ENCODE measurements at places on chromosomes 6 and 20.

DNA sequence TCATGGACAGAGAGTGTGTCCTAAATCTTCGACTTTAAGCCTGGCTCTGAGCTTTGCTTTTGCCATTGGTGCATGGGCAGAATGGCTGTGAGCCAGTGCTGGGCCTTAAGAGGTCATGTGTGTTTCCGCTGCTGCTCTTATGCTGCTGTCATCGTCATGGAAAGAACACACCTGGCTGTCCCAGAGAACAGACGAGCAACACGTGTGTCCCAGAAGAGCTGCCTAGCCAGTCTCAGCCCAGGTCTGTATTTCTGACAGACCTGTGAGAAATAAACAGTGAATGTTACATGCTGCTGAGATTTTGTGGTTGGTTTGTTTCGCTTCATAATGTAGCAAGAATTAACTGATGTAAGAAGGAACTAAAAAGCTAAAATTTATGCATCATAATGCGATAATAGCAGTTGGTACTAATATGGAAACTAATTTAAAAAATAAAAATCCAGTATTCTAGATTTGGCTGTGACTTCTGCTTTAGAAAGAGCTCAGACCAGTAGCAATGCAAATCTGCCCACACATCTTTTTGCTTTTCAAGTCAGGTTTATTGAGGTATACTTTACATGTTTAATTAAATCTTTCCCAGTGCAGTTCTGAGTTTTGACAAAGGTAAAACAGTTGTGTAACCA, 11.5 kb upstream of the SCP2D1 start:
- no peak for DNase-seq

DNA sequence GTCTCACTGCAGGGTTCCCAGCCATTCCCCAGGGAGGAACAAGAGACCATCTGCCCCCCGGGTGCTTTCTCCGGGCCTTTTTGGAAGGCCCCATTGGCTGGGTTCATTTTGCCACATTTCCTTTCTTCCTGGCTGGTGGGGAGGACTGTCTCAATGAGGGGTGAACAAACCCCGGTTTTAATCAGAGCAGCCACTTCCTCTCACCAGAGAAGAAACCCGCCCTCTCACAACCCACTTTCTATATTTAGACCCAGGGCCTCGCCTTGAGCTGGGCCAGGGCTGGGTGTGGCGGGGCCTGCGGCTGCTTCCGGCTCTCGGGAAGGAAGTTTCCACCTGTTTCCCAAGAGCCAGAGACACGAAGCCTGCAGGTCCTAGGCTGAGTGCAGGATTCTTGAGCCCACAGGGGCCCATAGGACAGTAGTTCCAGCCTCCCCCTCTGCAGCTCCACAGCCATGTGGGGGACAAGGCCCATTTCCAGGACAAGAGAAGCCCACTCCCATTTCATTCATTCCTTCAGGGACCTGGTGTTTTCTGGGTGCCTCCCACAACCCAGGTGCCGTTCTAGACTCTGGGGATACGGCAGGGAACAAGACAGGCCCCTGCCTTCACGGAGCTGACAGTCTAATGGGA, 41.8 kb downstream of the RBM38 start:
- peak; percentile 30 for DNase-seq

- no peak for DNase-seq
Measured at GRCh38 chr6:31466466-31466865, 31.5 kb upstream of the MICB start.

DNA sequence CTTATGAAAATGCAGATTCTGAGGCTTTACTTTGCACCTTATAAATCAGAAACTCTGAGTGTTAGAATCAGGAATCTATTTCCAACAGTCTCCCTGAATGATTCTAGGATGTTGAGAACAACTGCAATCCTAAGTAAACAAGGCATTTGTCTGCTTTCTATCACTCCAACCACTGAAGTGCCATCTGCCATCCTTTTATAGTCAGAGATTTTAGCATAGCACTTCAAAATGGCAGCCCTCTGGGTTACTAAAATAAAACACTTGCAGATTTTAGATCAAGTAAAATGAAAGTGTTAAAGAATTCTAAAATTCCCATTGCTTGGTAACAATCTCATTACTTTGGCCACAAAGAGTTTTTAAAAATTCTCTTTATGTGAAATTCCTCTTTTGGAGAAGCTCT, 258.9 kb downstream of the CD109 start:
- no peak for DNase-seq

GRCh38 chr6:52423971-52424381, 3.8 kb downstream of the EFHC1 start:
- DNase-seq = no peak

DNA sequence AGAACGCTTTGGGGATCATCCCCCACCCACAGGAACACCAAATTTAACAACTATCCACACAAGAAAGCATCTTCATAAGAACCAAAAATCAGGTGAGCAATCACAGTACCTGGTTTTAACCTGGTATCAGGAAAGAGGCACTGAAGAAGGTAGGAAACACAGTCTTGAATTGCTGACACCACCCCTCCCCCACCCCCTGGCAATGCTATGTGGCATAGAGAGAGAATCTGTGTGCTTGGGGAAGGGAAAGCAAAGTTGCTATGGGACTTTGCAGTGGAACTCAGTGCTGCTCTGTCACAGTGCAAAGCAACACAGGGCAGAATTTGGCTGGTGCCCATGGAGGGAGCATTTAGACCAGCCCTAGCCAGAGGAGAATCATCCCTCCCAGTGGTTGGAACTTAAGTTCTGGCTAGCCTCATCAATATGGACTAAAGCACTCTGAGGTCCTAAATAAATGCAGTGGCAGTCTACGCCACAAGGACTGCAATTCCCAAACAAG, 565.5 kb downstream of the EPM2A start:
- DNase-seq = no peak

- no peak for DNase-seq
Measured at GRCh38 chr20:58619077-58619863, 31.8 kb upstream of the STX16 start.

DNA sequence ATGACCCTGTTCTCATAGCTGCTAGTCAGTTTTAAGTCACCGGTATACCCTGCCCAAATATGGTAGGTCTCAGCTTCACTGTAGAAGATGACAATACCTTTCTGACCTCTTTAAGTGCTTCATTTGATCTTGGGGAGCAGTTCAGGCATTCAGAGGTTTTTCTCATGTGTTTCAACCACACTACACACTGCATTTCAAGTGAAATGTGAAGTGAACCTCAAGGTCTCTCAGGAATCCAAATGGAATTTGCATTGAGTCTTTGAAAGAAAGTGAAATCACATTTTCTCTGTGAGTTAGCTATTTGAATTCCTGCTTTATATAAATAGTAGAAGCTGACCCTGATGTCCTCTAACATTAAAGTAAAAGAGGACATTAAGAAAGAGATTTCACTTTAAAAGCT, 461.6 kb downstream of the ADGRB3 start:
- DNase-seq = no peak

- DNase-seq = peak; percentile 25
Measured at GRCh38 chr6:107822176-107823046, 1.7 kb downstream of the SCML4 start.

DNA sequence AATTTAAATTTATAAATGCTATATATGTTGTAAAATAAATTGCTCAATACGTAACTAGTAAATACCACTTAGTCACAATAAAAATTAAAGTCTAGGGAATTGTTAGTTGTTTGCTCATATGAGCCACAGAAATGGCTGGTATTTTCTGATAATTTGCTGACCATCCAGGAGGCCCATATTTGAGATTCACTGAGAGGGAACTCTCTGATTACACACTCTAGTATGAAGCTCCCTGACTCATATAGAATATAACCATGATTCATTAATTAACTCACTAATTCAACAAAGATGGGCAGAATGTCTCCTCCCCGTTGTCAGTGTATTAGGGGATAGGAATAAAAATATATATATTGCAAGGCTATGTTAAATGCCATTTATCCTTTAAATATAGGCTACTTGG, 46.6 kb upstream of the TMEM30A start:
- DNase-seq = no peak

DNA sequence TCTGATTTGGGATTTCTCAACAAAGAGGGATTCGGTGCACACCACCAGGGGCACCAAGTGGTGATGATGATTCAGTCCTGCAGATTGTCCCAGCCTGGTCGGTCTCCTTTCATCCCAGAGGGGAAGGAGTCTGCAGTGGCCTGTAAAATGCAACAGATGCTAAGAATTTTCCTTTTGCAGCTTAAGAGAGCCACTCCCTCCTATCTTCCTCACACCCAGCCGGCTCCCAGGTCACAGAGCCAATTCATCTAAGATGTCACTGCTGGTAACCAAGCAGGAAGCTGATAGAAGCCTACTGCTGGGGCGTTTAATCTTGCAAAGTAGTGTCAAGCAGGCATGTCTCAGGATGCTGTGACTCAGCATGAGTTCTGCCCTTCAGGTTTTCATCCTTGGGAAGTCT, 203.8 kb upstream of the LRFN2 start:
- no peak for DNase-seq

GRCh38 chr6:12804952-12805645, 88.5 kb downstream of the PHACTR1 start:
- DNase-seq = no peak

- DNase-seq = no peak
Measured at GRCh38 chr6:130680116-130680515, 147.1 kb upstream of the SMLR1 start.

- no peak for DNase-seq
Measured at GRCh38 chr20:61125546-61126180, 126.4 kb upstream of the CDH4 start.

DNA sequence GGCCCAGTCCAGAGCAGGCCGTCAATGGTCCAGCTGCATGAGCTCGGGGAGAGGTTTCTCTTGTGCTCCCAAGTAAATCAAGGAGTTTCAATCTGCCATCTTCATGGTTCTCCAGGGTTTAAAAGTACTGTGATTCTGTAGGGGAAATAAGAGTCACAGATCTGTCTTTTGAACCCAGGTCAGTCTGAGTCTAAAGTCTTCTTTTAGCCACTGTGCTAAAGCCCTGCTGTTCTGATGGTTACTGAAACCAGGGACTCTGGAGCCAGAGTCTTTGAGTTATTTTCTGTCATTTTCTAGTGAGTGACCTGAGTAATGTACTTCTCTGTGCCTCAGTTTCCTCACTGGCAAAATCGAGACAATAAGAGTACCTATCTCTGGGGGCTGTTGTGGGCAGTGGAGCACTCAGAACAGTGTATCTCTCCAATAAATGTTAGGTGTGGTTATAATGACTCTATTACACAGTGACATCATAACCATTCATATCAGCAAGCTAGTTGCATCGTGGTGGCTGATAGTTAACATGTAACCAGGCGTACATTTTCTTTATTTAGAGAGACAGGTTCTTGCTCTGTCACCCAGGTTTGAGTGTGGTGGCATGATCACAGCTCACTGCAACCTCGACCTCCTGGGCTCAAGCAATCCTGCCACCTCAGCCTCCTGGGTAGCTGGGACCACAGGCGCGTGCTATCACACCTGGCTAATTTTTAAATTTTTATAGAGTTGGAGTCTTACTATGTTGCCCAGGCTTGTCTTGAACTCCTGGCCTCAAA, 74.6 kb upstream of the KCNG1 start:
- DNase-seq = no peak

- no peak for DNase-seq
Measured at GRCh38 chr20:31977080-31977479, 9.1 kb downstream of the XKR7 start.

- DNase-seq = no peak
Measured at GRCh38 chr6:169222126-169222525, 31.5 kb downstream of the THBS2 start.

DNA sequence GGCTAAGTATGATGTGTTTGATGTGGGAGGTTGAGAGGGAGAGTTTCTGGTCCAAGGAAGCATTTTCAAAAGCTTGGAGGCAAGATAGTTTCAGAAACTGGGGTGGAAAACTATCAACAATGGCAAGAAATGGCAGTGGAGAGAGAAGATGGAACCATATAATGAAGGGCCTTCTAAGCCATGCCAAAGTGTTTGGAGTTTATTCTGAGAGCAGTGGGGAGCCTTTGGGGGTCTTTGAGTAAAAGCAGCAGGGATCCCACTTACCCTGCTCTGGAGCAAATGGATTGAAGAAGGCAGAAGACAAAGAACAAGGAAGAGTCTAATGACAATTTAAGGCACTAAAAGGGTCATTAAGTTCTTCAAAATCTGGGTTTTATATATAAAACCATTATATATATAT, 538.9 kb downstream of the UTRN start:
- no peak for DNase-seq

DNA sequence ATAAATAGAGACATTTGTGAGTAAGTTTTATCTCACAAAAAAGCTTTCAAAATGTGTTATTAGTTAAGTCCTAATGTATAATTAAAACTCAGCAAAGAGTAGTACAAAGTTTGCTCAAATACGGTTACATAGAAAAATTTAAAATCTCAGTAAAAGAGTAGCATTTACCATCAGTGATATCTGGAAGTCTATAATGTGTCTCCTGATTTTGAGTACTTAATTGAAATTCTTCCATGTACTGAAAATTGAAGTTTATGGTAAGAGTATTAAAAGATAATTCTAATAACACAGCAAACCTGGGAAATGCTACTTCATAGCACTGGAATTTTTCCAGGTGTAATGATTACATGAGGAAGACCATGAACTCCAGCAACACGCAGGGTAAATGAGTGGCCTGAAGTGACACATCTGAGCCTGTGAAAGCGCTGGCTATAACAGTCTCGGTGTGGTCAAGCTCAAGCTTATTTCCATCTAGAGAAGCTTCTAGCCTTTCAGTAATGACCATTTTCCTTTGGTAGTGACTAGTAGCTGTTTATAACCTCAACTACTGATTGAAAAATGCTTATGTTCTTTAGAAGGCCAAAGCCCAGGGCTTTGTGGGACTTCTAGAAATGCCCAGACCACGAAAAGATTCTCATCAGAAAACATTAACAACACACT, 203.2 kb downstream of the ISM1 start:
- no peak for DNase-seq

GRCh38 chr6:96899019-96899418, 1.3 kb upstream of the NDUFAF4 start:
- DNase-seq = no peak

GRCh38 chr6:30955367-30956042, 14.7 kb downstream of the MUCL3 start:
- peak; percentile 18 for DNase-seq

- DNase-seq = no peak
Measured at GRCh38 chr6:157831018-157831369, 7.9 kb downstream of the SNX9 start.

GRCh38 chr20:49216991-49217578, 2.1 kb upstream of the DDX27 start:
- peak; percentile 74 for DNase-seq

DNA sequence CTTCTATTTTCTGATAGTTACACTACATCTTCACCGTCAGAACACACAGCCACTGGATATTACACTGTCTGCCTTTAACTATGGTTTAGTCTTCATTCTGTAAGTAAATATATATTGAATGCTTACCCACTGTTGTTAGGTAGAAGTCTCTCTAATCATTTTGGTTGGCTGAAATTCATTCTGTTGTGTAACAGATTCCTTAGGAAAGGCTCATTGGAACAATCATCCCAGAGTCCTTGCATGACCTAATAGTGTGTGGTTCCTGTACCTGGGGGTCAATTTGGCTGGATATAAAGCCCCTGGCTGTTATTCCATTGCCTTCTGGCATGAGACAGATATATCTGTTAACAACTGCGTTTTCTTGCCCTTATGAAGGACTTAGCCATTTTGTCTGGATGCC, 9.9 kb downstream of the BLOC1S5 start:
- DNase-seq = no peak

Measured in T-helper 22 cell (primary cell).